ENCODE measurements at places on chromosomes 5 and 9.

DNA sequence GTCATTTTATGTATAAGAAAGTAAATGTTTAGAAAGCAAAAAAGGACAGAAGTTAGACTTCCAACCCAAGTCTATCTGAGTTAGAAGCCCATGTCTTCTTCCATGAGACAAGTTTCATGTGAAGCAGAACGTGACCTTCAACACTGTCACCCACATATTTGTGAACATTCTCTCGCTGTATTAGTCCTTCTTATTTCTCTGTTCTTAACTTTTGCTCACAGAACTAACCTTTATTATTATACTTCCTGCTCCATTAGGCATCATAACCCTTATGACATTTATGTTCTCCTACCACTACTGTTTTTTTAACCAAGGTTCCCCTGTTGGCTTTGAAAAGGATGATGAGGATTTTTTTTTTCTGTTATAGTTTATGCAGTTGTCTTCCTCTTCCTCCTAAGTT, 238.8 kb downstream of the ZNF608 start:
- DNase-seq = no peak

DNA sequence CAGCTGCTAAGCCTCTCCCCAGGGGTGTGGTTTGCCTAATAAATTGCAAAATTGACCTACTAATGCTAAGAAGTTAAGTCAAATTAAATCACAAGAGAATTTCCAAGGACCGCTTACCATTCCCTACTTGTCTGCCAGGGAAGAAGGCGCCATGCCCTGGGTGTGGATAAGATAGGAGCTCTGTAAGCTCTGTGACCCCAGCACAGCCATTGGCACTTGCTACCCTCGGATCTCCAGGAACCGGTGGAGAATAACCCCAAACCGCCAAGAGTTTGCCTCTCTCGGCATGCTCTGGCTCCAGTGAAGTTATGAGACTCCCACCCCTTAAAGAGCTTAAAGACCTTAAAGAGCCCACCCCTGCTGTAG, 58.9 kb downstream of the NEURL1B start:
- DNase-seq = no peak

- DNase-seq = no peak
These were observed 187.1 kb upstream of the IER5L start for GRCh38 chr9:129365196-129365595.

DNA sequence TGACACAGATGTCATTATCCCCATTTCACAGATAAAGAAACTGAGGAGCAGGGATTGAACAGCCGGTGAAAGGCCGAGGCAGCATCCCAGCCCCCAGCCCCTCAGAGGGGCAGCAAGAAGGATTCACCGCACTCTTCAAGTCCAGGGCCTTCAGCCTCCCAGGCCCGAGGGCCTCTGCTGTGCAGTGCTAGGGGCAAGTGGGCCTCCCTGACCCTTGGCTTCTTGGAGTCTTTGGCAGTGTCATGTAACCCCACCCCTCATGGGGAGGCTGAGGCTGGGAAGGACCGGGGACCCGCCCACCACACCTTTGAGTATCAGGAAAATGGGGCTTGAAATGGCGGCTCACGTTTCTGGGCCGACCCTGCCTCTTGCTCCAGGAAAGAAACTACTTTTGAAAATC, 28.7 kb upstream of the RXRA start:
- DNase-seq = no peak

Data from CD4-positive, alpha-beta T cell treated with Interleukin-10 for 1 hour (primary cell).